Osteocyte (in vitro differentiated cells): ENCODE measurements at places on chromosomes 7 and 10. TPM values are rescaled to one million over a fixed set of nuclear protein-coding genes. Genes with fewer than 3 reads are reported as not detected.

DNA sequence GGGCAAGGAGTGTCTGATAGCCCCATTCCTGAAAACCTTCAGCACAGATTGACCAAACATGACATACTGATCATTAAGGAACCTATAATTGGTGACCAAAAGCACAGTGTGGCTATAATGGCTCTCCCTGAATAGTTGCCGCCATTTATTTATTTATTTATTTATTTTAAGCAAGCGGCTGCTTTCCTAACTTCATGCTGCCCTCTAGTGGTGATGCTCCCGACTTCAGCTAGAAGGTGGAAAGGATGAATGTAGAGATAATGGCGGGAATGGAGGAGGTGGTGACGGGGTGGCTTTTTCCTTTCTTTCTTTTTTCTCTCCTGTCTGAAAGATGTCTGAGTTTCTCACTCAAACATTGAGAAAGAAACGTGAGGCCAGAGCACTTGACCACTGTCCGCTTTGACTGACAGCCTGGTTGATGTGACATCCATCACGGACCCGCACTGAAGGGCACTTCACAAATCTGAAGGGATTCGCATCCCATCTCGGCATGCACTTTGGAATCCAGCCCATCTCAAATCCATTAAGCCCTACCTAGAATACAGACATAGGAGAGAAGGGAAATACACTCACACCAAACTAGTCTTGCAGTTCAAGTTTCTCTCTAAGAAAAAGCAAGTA, 1090.1 kb downstream of the KCNMA1 start:
- no peak overlapping the region for H3K27ac ChIP-seq
- H3K36me3 ChIP-seq, result no peaks in the 10 kb centered on the region
- peaks cover 2% of the 10 kb centered on the region for H3K27me3 ChIP-seq
- peaks cover 48% of the 10 kb centered on the region for H3K4me1 ChIP-seq
- DNase-seq, result peak; percentile 91

DNA sequence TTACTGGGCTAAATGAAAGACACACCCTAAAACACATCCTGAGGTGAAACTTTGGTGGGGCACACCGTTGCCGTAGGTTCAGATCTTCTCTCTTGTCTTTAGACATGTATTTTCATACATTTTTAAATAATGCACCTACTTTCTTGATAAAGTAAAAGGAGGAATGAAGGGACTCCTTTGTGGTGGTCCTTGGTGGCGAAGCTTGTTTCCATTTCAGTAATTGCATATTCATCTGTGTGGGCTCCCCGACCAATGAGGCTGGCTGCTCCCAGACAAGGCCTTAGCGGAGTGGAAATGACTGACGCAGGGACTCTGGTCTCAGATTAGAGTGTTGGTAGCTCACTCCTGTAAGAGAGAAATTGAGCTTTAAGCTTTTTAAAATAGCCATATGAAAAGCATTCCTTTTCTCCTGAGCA, 815 bp downstream of the CCSER2 start:
- peak overlapping the region; percentile 94 for H3K27ac ChIP-seq
- no peaks in the 10 kb centered on the region for H3K27me3 ChIP-seq
- DNase-seq, result no peak
- H3K36me3 ChIP-seq, result no peaks in the 10 kb centered on the region
- H3K4me3 ChIP-seq, result peak overlapping the region; percentile 91
- H3K4me1 ChIP-seq, result peaks cover 35% of the 10 kb centered on the region

DNA sequence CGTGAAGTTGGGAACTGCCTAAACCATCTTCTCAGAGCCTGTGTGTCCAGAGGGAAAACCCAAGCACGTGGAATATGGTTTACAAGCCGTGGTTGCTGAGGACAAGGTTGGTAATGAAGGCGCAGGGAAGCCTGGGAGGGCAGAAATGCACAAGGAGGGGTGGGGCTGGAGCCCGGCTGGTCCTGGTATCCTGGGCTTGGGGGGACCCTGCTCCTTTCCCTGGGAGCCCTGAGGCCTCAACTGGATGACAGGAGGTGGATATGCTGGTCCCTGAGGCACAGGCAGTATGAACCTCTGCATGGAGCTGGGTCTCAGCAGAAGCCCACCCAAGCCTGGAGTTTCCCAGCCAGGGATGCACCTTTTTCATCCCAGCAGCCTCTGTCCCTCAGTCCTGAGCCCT, 80.3 kb upstream of the RET start:
- H3K4me3 ChIP-seq, result no peak overlapping the region
- H3K36me3 ChIP-seq, result no peaks in the 10 kb centered on the region
- H3K4me1 ChIP-seq, result no peaks in the 10 kb centered on the region
- H3K27ac ChIP-seq, result no peak overlapping the region

- H3K4me3 ChIP-seq, result no peak overlapping the region
- H3K27ac ChIP-seq, result no peak overlapping the region
- no peak for DNase-seq
- no peaks in the 10 kb centered on the region for H3K4me1 ChIP-seq
These were observed 45.6 kb downstream of the PDSS1 start for GRCh38 chr10:26743091-26743490.

GRCh38 chr7:30914596-30914995, 2.9 kb downstream of the AQP1 start:
- H3K4me1 ChIP-seq, result peaks cover 31% of the 10 kb centered on the region
- no peak overlapping the region for H3K27ac ChIP-seq
- H3K36me3 ChIP-seq, result no peaks in the 10 kb centered on the region
- no peaks in the 10 kb centered on the region for H3K27me3 ChIP-seq
- no peak for DNase-seq

DNA sequence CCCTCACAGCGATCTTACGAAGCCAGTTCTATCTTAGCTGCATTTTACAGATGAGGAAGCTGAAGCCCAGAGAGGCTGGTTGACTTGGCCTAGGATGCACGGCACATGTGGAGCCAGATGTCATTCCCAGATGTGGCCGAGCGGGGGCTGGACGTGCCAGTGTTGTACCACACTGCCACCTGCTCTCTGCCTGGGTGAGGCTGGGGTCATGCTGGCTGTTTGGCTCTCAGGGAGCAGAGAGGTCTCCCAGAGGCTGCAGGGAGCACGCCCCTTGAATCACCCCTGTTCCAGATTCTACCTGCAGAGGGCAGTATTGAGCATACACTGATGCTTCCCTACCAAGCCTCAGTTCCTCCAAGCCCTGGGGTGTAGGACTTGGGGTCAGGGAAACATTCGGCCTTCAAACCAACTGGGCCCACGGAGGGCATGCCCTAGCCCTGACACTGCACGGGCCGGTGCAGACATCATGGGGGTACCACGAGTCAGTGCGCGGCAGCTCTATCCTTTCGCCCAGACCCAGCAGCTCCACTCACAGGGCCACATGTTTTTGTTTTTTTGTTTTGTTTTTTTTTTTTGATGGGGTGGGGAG, 3.8 kb upstream of the GTF2IRD1 start:
- no peaks in the 10 kb centered on the region for H3K36me3 ChIP-seq
- DNase-seq, result no peak
- no peaks in the 10 kb centered on the region for H3K27me3 ChIP-seq
- H3K4me1 ChIP-seq, result peaks cover 6% of the 10 kb centered on the region

DNA sequence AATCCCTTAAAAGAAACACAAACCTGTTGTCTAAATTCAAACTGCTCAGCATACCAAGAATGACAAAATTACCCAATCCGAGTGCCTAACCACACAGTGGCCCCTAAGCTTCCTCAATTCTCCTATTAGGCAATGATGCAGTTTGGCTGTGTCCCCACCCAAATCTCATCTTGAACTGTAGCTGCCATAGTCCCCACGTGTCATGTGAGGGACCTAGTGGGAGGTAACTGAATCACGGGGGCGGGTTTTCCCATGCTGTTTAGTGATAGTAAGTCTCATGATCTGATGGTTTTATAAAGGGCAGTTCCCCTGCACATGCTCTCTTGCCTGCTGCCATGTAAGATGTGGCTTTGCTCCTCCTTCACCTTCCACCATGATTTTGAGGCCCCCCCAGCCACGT, 21.9 kb downstream of the PSAP start:
- H3K27me3 ChIP-seq, result no peaks in the 10 kb centered on the region
- peaks cover 6% of the 10 kb centered on the region for H3K4me1 ChIP-seq
- H3K36me3 ChIP-seq, result peaks cover 53% of the 10 kb centered on the region
- no peak overlapping the region for H3K27ac ChIP-seq
- DNase-seq, result no peak

DNA sequence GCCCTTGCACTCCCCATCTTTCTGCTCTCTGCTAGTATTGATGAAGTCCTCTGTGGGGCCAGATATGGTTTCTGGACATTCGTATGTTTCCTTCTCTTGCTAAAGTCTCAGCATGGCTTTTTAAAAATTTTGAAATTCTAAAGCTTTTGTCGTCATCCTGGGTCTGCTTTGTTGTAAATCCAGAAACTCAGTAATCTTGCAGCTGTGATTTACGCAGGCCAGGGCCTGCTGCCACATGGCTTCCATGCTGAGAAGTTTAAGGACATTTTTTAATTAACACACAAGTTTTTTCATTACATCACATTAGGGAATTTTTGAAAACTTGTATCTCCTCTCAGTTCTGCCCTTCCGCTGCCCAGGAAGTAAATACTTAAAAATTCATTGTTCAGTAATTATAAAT, 686.1 kb upstream of the IGFBP3 start:
- no peaks in the 10 kb centered on the region for H3K36me3 ChIP-seq
- DNase-seq, result no peak
- peaks cover 24% of the 10 kb centered on the region for H3K4me1 ChIP-seq
- H3K27me3 ChIP-seq, result no peaks in the 10 kb centered on the region

DNA sequence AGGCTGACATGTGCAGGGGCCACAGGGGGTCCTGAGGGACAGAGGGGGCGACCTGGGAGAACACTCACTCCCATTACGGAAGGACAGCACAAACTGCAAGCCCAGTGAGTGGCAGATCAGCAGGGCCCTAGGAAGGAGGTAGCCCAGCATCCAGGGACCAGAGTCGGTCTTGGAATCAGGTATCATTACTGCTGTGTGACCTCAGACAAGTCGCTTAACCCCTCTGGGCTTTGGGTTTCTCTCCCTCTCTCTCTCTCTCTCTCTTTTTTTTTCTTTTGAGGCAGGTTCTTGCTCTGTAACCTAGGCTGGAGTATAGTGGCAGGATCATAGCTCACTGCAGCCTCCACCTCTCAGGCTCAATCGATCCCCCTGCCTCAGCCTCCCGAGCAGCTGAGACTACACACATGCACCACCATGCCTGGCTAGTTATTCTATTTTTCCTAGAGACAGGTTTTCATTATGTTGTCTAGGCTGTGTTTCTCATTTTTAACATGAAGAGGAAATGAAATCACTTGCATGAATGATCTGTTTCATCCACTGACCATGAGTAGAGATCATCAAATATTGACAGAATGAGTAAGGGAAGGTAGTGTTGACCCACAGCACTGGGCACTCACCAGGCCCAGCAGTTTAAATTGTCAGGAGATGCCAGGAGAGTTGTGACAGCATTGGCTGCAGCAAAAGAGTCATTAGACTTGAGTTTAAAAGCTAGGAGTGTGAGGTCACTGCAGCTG, 49.4 kb downstream of the BUB3 start:
- no peaks in the 10 kb centered on the region for H3K27me3 ChIP-seq
- peaks cover 7% of the 10 kb centered on the region for H3K36me3 ChIP-seq
- no peak overlapping the region for H3K4me3 ChIP-seq
- no peak overlapping the region for H3K27ac ChIP-seq
- no peak for DNase-seq

GRCh38 chr7:105638902-105639495, 57.7 kb upstream of the EFCAB10 start:
- H3K4me1 ChIP-seq, result peaks cover 10% of the 10 kb centered on the region
- no peak overlapping the region for H3K4me3 ChIP-seq
- H3K27ac ChIP-seq, result no peak overlapping the region
- peaks cover 35% of the 10 kb centered on the region for H3K36me3 ChIP-seq

KAZALD1 gene
- 43.0 and 49.0 TPM in 2 replicates for total RNA-seq

EPHA1 gene
- not detected in 2 replicates for total RNA-seq

PTF1A gene
- not detected in 2 replicates for total RNA-seq

ST8SIA6 gene
- total RNA-seq, result not detected in 2 replicates

CCDC146 gene
- 3.3 and 5.1 TPM in 2 replicates for total RNA-seq

TAS2R5 gene
- 3.1 and 3.2 TPM in 2 replicates for total RNA-seq
